ENCODE measurements at places on chromosomes 11 and 22.

DNA sequence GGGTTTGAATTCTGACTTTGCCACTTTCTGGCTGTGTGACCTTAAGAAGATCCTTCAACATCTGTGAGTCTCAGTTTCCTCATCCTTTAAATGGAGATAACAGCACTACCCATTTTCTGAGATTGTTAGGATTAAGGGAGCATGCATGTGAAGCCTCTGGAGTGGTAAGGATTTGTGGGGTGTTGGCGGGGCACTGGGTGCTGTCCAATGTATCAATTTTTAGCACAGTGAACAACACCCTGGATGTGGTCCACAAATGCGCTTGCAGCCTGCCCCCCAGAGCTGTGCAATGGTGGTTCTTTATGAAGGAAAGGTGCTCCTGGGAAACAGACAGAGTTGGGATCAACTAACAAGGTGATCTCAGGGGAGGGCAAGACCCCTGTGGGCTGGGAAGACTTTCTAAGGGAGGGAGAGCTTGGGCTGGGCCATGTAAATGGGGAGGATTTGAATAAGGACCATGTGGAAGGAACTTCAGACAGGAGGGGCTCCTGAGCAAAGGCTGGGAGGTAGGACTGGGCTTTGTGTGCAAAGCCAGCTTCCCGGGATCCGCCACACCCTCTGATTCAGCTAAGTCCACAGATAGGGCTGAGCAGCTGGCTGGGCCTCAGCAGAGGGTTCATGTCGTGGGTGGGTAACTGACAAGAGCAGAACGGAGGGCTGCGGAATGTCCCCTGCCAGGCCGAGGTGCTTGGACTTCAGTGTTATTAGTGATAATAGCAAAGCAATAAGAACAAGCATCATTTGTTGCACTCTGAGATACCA, 22.7 kb upstream of the RASD2 start:
- DNase-seq = no peak

- DNase-seq = no peak
Measured at GRCh38 chr11:66293777-66294625, 2.3 kb downstream of the TMEM151A start.

- no peak for DNase-seq
Measured at GRCh38 chr11:70586261-70587074, 188.1 kb downstream of the CTTN start.

- DNase-seq = peak; percentile 24
Measured at GRCh38 chr11:58575377-58576020, at the start of gene LPXN. LPXN (minus strand) TSS chr11:58575856; CDS start chr11:58575772, 84 bp downstream.

DNA sequence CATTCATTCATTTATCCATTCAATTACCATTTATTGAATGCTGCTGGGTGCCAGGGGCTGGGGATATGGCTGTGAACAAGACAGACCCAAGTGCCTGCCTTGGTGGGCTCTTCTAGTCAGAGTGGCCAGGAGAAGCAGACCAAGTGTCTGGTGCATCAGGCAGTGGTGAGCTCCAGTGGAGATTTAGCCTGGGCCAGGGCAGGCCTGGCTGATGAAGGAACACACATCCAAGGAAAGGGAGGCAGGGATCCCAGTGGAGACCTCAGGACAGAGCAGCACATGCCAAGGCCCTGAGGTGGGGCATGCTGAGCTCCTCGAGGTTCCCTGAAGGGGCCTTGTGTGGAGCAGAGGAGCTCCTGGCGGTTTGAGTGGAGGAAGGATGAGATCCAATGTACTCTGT, 46.6 kb upstream of the SMIM38 start:
- DNase-seq = no peak

DNA sequence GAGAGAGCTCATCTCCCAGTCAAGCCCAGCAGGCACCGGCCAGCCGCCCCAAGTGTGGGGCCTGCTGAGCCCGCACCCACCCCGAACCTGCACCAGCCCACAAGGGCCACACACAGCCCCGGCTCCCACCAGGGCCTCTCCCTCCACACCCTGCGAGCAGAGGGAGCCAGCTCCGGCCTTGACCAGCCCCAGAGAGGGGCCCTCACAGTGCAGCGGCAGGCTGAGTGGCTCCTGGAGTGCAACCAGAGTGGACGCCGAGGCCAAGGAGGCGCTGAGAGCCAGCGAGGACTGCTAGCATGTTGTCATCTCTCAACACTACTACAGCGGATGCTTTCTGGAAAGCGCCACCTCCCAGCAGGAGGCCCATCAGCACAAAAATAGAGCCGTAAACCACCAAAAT, 10.9 kb downstream of the DEFB108B start:
- no peak for DNase-seq

- DNase-seq = no peak
Measured at GRCh38 chr11:35980686-35981390, 37.0 kb downstream of the LDLRAD3 start.

DNA sequence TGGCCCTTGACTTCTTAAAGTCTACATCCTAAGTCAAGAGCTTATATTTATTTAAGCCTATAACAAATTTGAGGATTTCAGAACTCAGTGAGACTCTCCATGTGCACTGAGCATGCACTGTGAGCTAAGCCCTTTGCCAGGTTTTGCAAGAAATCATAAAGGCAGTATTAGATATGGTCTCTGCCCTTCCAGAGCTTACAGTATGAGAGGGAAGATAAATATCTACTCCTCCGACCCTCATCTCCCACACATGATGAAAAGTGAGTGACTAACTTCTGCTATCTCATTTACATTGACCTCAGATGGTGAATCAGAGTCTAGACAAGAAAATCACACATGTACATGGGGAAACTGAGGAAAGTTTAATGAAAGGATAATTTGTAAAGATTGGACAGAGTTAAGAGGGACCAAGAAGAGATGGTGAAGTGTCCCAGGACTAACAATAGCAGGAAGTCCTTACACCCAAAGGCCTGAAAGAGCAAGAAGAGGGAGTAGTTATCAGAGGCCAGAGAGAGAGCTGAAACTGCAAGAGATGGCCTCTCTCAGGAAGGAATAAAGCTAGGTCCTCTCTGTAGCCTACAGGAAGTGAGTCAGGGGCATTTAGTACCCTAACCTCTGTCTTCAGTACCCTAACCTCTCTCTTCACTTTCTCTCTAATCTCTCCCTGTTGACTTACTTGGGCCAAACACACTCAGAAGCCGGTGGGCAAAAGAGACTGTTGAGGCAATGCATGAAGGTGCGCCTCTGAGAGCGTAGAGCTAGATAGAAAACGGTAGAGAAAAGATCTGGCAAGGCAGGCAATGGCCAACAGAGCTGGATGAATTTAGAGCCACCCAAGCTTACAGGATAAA, 23.0 kb upstream of the BLID start:
- no peak for DNase-seq

DNA sequence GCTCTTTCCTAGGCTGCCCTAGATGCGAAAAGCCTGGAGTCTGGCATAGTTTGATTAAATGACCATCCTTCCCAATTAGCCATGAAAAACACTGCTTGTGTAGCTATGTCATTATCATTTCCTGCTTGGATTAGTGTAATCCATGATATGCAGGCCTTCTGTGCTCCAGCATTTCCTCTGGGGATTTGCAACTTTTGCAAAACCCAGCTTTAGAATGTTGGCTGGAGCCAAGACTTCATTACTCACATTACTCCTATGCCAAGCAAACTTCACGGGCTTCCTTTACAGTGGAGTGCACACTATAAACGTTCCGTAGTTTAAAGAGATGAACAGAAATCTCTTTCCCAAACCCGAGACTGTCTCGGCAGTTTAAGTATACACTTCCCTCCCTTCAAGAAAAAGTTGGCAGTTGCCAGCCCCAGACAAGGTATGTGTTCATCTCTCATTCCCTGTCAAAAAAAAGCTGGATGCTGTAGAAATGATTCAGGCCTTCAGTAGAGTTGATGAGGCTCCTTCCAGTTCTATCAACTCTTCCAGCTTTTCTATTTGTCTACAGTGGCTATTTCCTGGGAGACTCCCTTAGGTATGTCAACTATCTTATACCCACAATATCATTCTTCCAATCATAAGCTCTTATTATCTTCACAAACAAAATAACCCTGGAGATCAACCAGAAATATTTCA, 180.0 kb downstream of the MAML2 start:
- DNase-seq = no peak

DNA sequence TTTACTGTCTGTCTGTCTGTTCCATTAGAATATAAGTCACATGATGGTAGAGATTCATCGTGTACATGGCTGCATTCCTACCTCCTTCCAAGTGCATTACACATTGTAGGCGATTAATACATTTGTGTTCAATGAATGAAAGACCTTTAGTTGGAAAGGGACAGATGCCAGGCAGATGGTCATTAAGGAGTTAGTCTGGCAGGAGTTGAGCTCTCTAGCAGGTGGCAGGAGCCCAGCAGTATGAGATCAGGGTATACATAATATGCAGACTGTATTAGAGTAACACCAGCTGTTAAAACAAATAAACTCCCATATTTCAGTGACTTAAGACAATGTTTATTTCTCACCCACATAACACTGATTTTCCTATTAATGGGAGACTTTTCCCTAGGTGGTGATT, 147.7 kb upstream of the LARGE1 start:
- DNase-seq = no peak

- DNase-seq = no peak
Measured at GRCh38 chr22:40509401-40510134, 127.0 kb downstream of the MRTFA start.
